ENCODE measurements at places on chromosomes 4 and X.
A peak's percentile ranks its signal among the peaks of the same experiment; 100 is the strongest.

GRCh38 chr4:152684007-152684406 lies 4.2 kb upstream of the TMEM154 start:
- no peak for DNase-seq

GRCh38 chr4:87565746-87566145 lies 36.6 kb upstream of the SPARCL1 start:
- DNase-seq: no peak

- no peak for DNase-seq
Observed at GRCh38 chrX:7169627-7170026, 21.7 kb upstream of the PUDP start.

DNA sequence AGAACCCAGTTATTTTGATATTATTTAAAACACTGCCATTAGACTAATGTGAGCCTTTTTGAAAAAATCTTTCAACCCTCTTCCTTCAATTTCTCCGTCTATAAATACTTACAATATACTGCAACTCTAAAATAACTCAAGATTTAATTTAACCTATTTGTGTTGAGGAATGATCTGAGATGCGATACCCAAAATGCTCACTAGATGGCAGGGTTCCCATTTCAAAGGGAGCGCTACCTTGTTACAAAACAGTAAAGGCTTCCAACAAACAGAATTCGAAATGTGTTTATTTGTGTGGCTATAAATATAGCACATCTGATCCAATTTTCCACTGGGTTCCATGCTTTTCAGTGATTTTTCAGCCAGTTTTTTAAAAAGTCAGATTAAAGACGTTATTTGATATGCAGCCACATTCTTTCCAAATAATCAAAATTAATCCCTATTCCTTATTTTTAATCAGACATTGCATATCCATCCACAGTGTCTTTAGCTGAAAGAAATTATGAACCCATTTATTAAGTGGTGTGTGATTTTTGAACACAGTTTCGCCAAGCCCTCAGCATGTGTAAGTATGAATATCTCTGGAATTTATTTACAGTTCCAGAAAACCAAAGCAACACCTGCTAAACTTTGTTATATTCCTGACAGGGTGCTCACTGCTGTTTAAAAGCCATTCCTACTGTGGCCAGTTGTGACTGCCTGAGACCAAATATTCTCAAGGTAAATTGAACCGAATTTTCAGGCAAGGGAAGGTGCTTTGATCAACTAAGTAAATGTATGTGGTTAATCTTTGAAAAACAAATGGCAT lies 668.0 kb upstream of the LCORL start:
- DNase-seq: peak; percentile 21
